NK-92 treated with Interleukin-12 subunit alpha and Interleukin-12 subunit beta, amount 100 ng/mL, for 24 hours (cell line): ENCODE measurements at places on chromosomes 1 and 21.
A peak's percentile ranks its signal among the peaks of the same experiment; 100 is the strongest.

- no peak for DNase-seq
These were observed 112.0 kb downstream of the SYF2 start for GRCh38 chr1:25120281-25120680.

GRCh38 chr1:184860985-184861754, 106.5 kb upstream of the EDEM3 start:
- DNase-seq = no peak

DNA sequence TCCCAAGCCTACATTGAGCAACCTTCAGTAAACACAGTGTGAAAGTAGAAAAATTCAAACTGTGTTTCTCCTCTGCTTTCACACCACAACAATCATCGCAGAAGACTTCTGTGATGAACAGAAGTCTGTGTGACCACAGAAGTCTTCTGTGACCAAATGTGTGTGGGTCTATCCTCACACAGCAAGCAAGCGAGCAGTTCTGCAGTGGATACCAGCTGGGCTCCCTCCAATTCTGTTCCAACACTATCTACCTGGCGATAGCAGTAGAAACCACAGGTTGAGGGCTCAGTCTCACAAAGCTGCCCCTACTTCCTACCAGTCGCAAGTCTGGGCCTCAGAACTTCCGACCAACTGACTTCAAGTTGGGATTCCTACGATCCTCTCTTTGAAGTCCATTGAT, 21.0 kb upstream of the RAP1A start:
- DNase-seq = peak; percentile 59

GRCh38 chr1:39395357-39395831, 96.0 kb upstream of the BMP8A start:
- DNase-seq = no peak

GRCh38 chr1:26277261-26277661, 2.6 kb upstream of the SH3BGRL3 start:
- DNase-seq = no peak
